ENCODE measurements at places on chromosomes 11 and 22.

GRCh38 chr22:50129121-50129736 lies 39.4 kb downstream of the MOV10L1 start:
- DNase-seq = no peak

GRCh38 chr11:44823868-44824267 lies 97.1 kb downstream of the TSPAN18 start:
- DNase-seq = no peak

- DNase-seq = no peak
Observed at GRCh38 chr11:81658722-81659121, 1074.9 kb downstream of the FAM181B start.

- no peak for DNase-seq
Observed at GRCh38 chr11:65917434-65918210, 1.2 kb downstream of the C11orf68 start.

DNA sequence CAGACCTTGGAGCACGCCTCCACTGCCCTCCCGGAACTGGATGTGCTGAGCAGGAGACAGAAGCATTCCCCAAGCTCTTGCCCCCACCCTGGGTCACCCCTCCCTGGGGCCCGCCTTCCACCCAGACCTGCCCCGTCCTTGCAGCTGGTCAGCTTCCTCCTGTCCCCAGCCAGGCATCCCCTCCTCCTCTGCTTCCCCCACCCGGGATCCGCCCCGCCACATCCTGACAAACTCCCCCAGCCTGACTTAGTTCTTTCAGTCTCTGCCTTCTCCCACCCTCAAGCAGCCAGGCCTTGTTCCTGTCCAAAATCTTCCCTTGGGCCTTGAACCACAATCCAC lies 1.1 kb upstream of the PLXNB2 start:
- peak; percentile 80 for DNase-seq

- no peak for DNase-seq
Observed at GRCh38 chr11:57978686-57979531, 44.8 kb upstream of the OR9Q1 start.

- DNase-seq = peak; percentile 48
Observed at GRCh38 chr22:24550028-24550901, 4.7 kb downstream of the GUCD1 start.

GRCh38 chr22:36461665-36462649 lies 19.5 kb downstream of the TXN2 start:
- no peak for DNase-seq

- no peak for DNase-seq
Observed at GRCh38 chr11:10494636-10495463, 39.8 kb downstream of the AMPD3 start.

GRCh38 chr22:36244522-36245391 lies 5.4 kb upstream of the APOL2 start:
- no peak for DNase-seq

DNA sequence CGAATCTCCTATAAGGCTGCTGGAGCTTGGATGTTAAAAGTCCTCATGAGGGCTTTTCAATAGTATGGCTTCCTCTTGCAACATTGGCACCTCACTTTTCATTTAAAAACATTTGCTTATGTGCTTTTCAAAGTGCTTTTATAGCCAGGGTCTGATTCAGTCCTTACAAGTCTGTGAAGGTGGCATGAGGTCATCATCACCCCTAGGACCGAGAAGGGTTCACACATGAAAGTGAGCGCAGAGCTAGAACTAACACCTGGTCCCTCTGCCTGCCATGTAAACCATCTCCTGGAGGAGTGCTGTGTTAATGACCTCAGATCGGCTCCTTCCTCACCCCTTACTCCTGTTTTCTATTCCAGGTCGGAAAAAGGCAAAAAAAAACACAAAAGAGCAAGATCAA lies 12.2 kb upstream of the LMO2 start:
- no peak for DNase-seq

DNA sequence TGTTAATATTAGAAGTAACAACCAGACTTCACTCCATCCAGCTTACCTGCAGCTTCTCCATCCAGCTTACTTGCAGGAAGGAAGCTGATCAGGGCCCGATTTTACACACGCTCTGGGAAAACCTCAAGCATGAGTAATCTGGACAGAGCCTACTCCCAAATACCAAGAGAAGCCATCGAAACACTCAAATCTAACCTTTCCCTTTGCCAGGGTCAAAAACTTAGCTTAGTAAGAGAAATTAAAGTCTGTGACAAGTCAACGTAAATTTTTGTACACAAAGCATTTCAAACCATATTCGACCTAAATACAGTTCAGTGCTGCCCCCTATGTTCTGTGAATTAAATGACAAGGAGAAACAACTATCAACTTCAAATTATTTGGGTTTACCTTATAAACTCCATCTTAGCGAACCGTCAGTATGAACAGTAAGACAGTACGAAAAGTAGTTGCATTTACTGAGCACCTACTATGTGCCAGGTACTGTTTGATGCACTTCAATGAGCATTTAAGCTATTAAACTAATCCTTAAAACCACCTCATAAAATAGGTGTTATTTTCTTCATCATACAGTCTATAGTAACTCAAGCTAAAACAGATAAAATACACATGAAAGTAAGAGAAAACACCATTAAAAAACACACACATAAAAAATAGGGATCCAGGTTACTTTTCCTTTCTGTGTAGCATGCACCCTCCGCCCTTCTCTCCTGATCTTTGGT lies 36.9 kb downstream of the ARFGAP3 start:
- peak; percentile 3 for DNase-seq

DNA sequence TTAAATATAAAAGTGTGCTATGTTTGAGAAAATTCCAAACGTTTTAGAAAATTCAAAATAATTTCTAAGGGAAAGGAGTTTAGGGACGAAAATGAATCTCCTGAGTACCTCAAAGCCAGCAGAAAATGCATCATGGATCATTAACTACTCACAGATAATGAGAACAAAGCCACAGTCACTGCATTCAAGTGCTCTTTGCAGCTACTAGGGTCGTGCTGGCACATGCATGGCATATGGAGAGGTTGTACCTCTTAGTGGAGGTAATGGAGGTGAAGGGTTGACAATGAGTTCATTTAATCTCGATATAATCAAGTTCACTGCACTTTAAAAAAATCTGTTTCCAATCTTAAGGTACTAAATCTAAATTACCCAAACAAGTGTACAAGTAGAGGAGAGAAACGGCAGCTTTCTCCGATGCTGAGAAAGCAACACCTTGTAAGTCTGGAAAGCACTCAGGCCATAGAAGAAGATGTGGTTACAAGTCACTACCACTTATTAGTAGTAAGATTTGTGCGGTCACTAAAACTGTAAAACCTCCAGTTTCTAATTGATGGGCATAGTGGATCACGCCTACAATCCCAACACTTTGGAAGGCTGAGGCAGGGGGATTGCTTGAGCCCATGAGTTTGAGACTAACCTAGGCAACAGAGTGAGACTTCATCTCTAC lies 261.1 kb upstream of the ANO3 start:
- DNase-seq = no peak

DNA sequence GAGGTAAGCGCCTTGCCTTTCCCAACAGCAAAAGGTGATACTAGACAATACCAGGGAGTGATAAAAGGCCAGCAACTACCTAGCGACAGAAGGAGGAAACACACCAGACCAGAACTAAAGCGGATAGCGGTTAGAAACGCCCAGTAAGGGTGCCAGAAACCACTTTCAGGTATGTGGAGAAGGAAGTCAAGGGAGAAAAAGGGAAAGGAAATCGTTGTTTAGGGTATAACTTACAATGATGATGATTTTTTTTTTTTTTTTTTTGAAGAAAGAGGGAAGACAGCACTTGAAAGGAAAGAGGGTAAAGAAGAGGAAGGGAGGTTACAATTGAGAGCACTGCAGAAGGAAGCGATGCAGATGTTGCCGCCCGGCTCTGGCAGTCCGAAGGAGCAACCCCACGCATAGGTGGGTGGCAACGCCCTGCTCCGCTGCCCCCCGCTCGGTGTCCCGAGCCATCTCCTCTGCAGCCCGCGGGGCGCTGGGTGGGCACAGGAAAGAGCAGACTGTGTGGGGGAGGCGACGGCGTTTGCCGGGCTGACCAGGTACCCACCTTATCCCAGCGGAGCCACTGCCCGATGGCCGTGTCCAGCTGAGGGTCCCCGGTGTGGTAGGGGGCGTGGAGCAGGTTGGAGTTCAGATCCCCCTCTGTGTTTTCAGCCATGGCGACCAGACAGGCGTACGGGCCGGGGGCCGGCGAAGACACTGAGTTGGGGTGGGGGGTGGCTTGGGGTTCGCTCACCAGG lies 561 bp downstream of the PGM2L1 start:
- DNase-seq = peak; percentile 29

DNA sequence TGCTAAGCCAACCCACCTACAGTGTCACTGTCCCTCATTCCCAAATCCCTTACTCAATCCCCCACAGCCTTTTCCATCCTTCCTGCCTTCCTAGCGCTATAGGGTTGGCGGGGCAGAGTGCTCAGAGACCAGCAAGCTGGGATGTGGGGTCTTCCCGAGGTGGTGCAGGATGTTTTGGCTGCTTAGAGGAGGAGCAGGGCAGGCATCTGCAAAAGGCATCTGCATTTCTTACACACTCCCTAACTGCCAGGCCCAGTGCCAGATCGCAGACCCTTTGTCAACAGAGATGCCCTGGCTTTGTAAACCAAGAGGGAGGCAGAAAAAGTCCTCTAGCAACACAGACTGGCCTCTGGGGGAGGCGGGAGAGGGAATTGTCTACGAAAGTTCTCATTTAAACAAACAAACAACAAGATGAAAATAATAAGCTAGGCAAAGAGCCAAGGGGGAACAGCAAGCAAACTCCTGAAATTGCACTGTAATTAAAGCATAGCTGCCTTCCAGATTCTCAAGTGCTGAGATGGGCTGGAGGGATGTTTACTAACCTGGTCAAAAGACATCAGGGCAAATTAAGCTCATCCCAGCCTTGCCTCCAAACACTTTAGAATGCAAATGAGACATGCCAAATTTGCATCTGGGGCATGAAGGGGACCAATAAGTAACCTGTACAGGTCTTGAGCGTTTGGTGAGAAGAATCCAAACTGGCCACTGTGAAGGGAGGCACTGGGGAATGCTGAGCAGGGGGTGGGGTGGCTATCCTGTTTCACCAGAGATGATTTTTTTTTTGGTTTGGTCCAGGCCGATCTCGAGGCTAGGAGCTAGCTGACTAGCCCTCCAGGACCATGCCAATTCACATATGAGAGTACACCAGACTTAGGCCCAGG lies 38.1 kb upstream of the ADA2 start:
- DNase-seq = no peak

DNA sequence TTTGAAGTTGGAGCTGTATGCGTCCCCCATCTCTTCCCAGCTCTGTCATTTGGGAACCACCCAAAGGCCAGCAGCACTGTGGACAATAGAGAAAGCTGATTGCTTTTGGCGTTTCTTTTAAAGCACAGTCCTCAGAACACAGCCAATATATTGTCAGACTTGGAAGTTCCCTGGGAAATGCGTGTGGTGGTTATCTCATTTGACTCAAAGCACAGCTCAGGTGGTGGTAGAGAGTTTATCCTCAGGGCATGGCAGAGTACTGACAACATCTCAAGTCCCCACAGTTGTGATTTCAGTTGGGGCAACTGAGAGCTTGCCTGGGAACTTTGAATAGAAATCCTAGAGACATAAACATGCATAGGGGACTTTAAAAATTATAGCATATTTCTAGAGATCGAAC lies 601.3 kb downstream of the ETS1 start:
- DNase-seq = no peak

- no peak for DNase-seq
Observed at GRCh38 chr11:115761348-115761747, 257.1 kb upstream of the CADM1 start.

DNA sequence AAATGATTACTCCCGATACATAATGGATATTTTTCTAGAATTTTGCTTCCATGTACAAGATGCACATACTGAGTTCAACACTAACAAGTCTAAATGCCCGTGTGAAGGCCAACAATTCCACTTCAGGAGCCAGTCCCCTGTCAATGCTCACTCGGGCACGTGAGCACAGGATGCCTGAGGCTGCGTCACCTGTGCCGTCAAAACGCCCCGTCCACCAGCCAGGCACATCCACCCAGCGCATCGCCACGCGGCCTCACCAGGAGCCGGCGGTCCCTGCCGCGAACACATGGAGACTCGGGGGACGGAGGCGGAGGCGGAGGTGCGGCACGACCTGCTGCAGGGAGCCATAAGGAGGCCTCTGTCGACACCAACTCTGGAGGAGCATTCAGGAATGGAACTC lies 9.8 kb downstream of the TOLLIP start:
- no peak for DNase-seq

DNA sequence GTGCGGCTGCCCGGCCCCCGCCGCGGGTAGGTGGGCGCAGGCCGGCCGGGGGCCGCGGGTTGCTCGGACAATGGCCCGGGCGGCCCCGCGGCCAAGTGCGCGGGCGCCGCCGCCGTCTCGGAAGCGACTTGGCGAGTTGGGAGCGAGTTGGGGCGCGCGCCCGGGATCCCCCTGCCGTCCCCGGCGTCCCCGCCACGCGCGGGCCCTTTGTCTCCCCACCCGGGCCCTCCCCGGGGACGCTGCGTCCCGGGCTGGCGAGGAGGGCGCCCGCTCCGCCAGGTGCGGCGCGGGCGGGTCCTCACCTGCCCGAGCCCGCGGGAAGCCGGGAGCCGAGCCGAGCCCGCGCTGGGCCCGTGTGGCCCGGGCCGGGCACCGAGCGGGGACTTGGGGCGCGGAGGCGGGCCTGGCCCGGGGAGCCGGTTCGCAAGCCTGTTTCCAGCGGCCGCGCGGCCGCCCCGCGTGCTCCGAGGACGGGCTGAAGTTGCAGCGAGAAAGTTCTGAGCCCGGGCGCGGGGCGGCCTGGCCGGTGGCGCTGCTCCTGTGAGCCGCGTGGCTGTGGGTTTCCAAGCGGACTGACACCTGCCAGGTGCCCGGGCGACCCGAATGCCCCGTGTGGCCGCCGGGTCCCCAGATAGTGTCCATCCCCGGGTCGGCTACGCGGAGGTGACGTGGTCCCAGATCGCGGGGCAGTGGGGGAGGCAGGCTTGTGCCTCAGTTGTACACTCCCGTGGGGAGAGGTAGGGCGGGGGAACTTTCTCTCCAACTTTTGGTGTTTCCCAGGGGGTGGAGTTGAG lies 586 bp downstream of the LRP5 start:
- DNase-seq = no peak

DNA sequence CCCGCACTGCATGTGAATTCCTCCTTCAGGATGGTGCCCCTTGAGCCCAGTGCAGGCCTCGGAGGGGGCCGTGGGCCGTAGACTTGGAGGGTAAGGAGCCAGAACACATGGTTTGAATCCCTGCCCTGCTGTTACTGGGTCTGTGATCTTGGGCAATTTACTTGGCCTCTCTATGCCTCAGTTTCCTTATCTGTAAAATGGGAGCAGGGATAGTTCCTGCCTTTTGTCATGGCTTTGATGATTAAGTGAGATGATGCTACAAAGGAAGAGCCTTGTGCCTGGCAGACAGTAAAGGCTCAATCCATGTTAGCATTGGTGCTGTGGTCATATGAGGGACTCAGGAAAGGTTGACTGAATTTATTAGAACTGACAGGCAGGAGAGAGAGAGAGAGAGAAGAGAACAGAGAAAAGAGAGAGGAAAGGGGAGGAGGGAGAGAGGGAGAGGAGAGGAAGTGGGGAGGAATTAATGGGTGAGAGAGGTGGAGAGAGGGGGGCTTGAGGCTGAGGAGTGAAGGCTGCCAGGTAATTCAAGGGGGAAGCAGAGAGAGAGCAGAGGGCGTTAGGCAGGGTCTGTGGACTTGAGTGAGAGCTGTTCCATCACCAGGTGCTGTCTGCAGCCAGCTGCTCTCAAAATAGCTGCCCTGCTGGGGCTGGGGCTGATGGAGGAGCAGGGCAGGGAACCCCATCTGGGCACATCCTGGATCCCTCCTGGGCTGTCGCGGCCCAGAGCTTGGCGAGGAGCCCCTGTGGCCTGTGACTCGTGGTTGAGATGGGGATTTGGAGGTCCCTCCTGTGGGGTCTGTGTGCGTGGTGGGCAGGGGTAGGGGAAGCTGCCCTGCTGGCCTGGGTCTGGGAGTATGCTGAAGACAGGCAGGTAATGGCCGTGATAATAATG lies 44.1 kb downstream of the MCM5 start:
- no peak for DNase-seq

GRCh38 chr11:66720899-66721470 lies 8.0 kb downstream of the SPTBN2 start:
- no peak for DNase-seq
